ENCODE measurements at places on chromosomes 12 and 14.

DNA sequence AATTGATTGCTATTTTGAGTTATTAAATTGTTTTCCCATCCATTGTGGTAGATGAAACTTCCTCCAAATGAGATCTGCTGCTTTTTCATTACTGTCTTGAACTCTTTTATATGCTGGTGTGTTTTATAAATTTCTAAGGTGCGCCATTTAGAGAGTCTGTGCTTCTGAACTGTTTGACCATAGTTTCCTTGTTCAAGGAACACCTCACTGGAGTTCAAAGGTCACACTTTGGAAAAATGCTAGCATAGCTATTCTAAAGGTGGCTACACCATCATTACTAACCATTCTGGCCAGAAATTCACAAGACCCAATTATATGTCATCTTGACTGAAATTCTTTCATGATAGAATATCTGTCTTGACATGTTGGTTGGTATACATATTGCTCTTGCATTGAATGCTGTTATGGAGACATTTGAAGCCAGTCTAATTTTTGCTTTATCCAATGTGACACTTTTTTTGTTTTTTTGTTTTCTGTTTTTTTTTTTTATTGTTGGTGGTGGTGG is 269.5 kb downstream of the PAWR start:
- no peak for DNase-seq
- no peaks in the 10 kb centered on the region for H3K4me1 ChIP-seq
- no peaks in the 10 kb centered on the region for H3K27me3 ChIP-seq
- no peak overlapping the region for H3K4me3 ChIP-seq

DNA sequence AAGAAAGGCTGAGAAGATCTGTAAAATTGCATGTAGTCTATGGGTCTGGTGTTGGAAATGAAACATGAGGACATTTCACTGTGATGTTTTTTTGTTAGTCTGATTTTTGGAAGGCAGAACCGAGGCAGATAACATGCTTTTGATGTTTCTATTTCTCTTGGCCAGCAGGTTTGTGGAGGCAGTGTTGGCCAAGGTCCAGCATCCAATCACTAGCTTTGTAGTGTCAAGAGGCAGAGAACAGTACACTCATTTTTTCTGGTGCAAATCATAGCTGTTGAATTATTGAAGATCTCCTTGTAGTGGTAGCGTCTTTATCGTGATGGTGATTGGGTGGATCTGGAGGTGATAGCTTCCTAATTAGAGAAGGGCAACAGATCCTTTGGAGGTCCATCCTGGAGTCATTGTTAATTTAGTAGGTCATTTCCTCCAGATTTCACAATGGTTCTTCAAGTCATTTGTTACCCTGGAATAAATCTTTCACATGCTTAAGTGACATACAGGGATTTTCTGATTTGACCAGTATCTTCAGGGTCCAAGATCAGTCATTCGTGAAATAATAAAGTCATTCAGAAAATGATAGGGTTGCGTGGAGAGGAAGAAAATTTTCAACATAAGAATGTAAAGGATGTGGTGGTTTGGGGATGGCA is 252.4 kb upstream of the CPNE8 start:
- H3K27ac ChIP-seq, result no peak overlapping the region
- no peak overlapping the region for H3K4me3 ChIP-seq
- no peak for DNase-seq
- H3K27me3 ChIP-seq, result no peaks in the 10 kb centered on the region

DNA sequence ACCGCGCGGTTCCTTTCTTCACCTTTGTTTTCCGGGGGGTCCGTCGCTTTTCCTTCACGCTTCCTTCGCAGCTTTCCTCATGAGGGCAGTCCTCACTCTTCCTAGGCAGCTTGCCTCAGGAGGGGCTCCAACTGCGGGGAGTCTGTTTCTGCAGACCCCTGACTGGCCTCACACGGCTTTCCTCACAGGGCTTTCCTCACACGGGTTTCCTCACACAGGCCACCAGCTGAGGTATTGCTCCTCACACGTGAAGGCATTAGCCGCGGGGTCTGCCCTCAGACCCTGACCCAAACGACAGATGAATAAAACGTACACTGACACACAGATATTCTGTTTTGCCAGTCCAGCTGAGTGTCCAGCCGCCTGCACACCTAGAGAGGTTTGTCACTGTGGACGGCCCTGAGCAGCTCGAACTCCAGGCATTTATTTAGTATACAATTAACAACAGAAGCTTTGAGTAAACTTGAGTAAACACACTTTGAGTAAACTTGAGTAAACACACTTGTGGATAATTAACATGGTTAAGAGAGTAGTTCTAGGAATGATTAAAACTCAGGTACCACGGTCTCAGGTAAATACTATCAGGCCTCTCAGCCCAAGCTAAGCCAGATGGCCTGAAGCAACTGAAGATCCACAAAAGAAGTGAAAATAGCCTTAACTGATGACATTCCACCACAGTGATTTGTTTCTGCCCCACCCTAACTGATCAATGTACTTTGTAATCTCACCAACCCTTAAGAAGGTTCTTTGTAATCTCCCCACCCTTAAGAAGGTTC is 16.1 kb upstream of the LYZ start:
- H3K27me3 ChIP-seq, result peaks cover 6% of the 10 kb centered on the region
- peak overlapping the region; percentile 97 for H3K27ac ChIP-seq
- no peaks in the 10 kb centered on the region for H3K36me3 ChIP-seq
- H3K4me3 ChIP-seq, result peak overlapping the region; percentile 91
- peaks cover 33% of the 10 kb centered on the region for H3K4me1 ChIP-seq
- no peak for DNase-seq

- no peak for DNase-seq
- peaks cover 5% of the 10 kb centered on the region for H3K36me3 ChIP-seq
- peaks cover 15% of the 10 kb centered on the region for H3K4me1 ChIP-seq
- no peaks in the 10 kb centered on the region for H3K27me3 ChIP-seq
- no peak overlapping the region for H3K27ac ChIP-seq
These were observed 91.2 kb downstream of the RFLNA start for GRCh38 chr12:124386059-124386458.

DNA sequence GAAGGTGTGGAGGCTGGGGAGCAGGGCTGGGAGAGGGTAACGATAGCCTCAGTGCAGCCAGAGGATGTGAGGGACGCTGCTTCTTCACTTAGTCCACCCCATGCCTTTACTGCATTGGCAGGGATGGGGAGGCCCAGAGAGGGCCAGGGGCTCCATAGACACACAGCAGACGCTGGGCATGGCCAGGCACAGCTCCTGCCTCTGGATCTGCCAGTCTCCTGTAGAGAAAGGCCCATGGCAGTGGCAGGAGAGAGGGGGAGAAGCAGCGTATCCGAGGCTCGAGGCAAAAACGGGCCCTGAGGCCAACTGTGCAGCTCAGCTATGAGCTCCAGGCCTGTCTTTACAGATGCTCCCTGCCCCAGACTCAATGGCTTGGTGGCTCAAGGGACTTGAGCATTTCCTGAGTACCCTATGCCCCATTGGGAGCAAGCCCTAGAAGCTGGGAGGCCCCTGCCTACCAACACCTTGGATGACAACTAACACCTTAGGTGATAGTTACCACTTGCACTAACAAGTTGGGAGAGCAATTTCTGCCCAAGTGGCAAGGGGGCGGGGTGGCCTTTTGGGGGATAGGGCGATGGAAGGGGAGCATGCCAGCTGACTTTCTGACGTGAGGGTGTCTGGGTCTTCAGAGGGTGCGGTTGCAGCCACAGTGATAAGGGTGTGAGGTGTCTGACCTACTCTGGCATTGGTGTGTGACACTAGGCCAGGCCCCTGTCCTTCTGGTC is 5.0 kb upstream of the LBHD2 start:
- no peaks in the 10 kb centered on the region for H3K27me3 ChIP-seq
- no peaks in the 10 kb centered on the region for H3K4me1 ChIP-seq
- H3K36me3 ChIP-seq, result no peaks in the 10 kb centered on the region

- no peaks in the 10 kb centered on the region for H3K27me3 ChIP-seq
- H3K36me3 ChIP-seq, result peaks cover 4% of the 10 kb centered on the region
- peaks cover 14% of the 10 kb centered on the region for H3K4me1 ChIP-seq
- H3K27ac ChIP-seq, result no peak overlapping the region
- DNase-seq, result no peak
These were observed 25.9 kb downstream of the SSH1 start for GRCh38 chr12:108831309-108831991.

DNA sequence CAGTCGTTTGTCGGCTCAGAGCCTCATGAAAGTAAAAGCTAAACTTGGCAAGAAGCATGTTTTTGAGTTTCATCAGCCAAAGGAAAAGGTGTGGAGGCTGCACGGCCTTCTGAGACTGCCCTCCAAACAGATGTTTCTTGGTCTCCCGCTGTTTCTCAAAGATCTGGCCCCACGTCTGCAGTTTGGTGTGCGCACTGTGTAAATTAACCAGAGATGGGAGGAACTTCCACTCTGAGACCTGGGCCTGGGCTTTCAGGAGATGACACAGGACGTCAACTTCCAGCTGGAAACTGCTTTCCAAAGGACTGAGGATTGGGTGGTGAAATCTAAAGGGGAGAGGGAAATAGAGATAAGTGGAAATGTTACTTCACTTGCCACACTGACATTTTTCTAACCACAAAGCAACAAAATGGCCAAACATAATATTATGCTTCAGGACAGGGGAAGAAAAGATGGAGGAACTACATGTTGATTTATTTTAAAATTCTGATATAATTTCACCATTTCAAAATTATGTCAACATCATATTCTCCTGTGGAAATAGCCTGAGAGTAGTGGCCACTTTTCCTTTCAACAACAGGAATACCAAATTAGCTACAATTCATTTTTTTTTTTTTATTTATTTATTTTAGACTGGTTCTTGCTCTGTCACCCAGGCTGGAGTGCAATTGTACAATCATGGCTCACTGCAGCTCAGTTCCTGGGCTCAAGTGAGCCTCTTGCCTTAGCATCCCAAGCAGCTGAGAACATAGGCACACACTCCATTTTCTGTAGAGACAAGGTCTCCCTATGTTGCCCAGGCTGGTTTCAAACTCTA is 27.6 kb downstream of the KICS2 start:
- DNase-seq, result no peak
- H3K27ac ChIP-seq, result no peak overlapping the region
- H3K27me3 ChIP-seq, result no peaks in the 10 kb centered on the region

GRCh38 chr12:123657211-123657610 is 13.7 kb upstream of the TCTN2 start:
- no peak overlapping the region for H3K27ac ChIP-seq
- H3K27me3 ChIP-seq, result no peaks in the 10 kb centered on the region
- peaks cover 21% of the 10 kb centered on the region for H3K36me3 ChIP-seq
- H3K4me1 ChIP-seq, result peaks cover 15% of the 10 kb centered on the region

DNA sequence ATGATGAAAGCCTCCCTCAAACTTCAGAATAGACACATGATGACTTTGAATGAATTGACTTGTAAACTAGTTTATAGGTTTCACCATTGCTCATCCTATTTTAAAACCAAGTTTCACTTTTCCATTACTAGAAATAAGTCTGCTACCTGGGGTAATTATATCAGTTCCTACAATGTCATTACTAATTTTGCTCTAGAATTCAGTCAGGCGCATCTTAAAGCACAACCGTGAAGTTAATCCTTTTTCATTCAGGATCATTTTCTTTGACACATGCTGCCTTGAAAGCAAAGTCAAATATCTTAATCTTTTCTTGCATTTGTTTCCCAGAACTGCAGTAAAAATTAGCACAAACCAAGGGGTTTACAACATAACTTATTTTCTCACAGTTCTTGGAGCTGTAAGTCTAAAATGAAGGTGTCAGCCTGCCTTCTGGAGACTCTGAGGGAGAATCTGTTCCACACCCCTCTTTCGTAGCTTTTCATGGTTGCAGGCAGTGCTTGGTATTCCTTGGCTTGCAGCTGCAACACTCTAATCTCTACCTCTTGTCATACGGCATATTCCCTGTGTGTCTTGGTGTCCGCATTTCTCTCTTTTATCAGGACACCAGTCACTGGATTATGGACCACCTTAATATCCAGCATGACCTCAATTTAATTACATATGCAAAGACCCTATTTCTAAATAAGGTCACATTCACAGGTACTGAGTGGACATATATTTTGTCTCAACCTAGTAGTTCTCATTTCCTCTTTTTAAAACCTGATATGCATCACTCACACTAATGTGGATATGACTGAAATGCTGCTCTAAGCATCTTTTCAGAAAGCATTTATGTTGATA is 114.3 kb upstream of the PDZRN4 start:
- no peak overlapping the region for H3K4me3 ChIP-seq
- H3K27me3 ChIP-seq, result no peaks in the 10 kb centered on the region
- no peaks in the 10 kb centered on the region for H3K36me3 ChIP-seq
- no peak for DNase-seq

GRCh38 chr12:58596381-58596780 is 323.9 kb downstream of the LRIG3 start:
- H3K4me1 ChIP-seq, result no peaks in the 10 kb centered on the region
- no peaks in the 10 kb centered on the region for H3K27me3 ChIP-seq
- H3K27ac ChIP-seq, result no peak overlapping the region
- no peaks in the 10 kb centered on the region for H3K36me3 ChIP-seq
- DNase-seq, result no peak

- H3K27me3 ChIP-seq, result peaks cover 16% of the 10 kb centered on the region
- H3K4me3 ChIP-seq, result no peak overlapping the region
- peaks cover 4% of the 10 kb centered on the region for H3K36me3 ChIP-seq
- no peaks in the 10 kb centered on the region for H3K4me1 ChIP-seq
These were observed 475.5 kb upstream of the CCDC196 start for GRCh38 chr14:66010695-66011094.

Data from T-helper 17 cell (primary cell).